ENCODE measurements at places on chromosomes 5 and 9.

- DNase-seq, result no peak
Measured at GRCh38 chr5:124653666-124654065, 92.8 kb downstream of the ZNF608 start.

GRCh38 chr9:93601666-93602065, 25.3 kb downstream of the PHF2 start:
- DNase-seq, result no peak

DNA sequence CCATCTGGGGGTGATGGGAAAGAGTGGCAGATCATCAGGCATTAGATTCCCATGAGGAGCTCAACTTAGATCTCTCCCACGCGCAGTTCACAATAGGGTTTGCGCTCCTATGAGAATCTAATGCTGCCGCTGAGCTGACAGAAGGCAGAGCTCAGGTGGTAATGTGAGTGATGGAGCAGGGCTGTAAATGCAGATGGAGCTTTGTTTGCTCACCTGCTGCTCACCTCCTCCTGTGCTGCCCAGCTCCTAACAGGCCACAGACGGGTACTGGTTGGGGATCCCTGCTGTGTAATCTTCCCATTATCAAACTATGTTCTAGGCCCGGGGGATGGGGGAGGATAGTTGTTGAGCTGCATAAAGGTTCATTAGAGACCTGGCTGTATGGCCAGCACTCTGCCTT, 58.4 kb downstream of the UGCG start:
- DNase-seq, result no peak

GRCh38 chr5:1763548-1763911, 36.1 kb downstream of the MRPL36 start:
- no peak for DNase-seq

DNA sequence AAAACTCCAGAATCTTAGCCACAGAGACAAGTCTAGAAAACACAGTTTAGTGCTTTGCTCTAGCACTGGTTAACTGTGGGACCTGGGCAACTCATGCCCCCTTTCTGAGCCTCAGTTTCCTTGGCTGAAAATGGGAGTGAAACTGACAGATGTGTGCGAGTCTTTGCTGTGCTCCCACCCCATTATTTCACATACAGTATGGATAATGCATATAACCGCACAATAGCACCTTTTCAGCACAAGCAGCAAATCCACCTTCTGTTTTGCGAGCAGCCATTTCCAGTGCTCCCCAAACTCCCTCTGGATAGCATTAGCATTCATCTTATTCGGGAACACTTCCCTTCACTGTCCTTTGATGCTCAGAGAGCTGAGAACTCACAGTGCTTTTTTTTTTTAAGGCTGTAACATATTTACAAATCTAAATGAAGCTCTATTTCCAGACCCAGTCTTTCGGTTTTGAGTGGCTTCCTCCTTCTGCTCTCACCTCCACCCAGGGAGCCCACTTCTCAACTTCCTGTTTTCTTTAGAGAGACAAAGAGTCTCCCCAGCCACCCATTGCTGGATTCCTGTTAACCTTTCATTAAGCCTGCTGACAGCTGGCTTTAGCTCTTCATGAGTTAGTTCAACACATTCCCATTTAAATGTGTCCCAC, 49.2 kb downstream of the TIMD4 start:
- no peak for DNase-seq

DNA sequence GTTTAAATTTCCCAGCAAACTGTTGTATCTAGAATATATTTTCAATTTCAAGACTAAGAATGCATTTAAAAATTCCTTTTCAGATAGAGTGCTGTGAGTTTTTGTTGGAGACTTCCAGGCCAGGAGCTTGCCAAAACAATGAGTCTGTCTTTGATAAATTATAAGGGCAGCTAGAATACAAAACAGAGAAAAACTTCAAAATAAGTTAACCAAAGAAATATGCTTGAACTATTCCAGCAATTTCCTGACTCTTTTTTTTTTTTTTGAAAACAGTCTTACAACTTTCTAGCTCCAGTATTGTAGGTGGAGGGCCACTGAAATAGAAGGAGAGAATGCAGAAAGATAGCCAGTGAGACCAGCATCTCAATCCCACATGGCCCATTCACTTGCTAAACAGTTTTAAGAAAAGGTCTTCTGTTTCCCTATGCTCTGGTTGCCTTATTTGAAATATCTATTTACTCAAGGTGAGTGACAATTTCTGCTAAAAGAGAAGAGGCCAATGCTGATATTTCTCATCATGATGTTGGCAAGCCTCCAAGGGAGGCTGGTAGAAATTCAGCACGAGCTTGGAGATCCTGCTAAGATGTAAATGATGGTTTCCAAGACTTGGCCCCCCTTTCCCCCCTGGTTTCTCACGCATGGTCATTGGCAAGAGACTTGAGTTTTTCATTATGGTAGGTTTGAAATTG, 103.2 kb downstream of the USP20 start:
- DNase-seq, result no peak

DNA sequence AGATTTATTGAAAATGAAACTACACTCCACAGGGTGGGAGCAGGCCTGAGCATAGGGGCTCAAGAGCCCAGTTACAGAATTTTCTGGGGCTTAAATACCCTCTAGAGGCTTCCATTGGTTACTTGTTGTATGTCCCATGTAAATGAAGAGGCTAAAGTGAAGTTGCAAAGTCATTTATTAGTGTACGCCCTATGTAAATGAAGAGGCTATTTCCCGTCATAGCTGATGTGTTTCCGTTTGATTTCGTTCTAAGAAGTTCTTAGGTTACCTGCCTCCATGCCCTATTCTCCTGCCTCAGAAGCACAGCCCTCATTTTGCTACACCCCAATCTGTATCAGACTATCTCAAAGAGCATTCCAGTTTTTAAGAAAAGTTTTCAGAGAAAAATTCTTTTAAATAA, 107.0 kb upstream of the SLC12A2 start:
- DNase-seq, result no peak

- DNase-seq, result no peak
Measured at GRCh38 chr5:68460147-68460798, 244.7 kb downstream of the PIK3R1 start.

DNA sequence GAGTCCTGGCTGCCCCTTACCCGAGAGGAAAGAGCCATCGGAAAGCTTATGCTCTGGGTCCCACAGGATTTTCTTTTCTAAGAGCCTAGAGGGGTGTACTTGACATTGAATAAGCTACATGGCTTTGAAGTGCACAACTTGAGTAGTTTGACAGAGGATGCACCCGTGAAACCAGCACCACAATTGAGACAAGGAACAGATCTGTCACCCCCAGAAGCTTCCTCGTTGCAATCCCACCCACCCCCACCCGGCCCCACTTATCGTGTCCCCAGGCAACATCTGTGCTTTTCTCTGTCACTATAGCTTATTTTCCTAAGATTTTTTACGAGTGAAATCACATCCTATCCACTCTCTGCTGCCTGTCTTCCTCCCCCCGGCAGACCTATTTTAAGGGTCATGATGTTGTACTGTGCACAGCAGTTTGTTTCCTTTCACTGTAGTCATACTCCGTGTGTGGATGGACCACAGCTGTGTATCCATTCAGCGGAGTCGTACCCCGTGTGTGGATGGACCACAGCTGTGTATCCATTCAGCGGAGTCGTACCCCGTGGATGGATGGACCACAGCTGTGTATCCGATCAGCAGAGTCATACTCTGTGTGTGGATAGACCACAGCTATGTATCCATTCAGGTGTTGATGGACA, 8.8 kb upstream of the FCN2 start:
- no peak for DNase-seq

- DNase-seq, result no peak
Measured at GRCh38 chr9:6887051-6887450, 129.3 kb downstream of the KDM4C start.

GRCh38 chr9:122225312-122226141, 3.2 kb downstream of the LHX6 start:
- DNase-seq, result no peak

GRCh38 chr9:91407580-91408318, 15.9 kb downstream of the NFIL3 start:
- no peak for DNase-seq

- DNase-seq, result no peak
Measured at GRCh38 chr9:108776920-108777639, 78.7 kb downstream of the ACTL7B start.

GRCh38 chr9:93295456-93296076, 111.6 kb downstream of the WNK2 start:
- no peak for DNase-seq

GRCh38 chr5:57816108-57816507, 333.5 kb upstream of the ACTBL2 start:
- no peak for DNase-seq

DNA sequence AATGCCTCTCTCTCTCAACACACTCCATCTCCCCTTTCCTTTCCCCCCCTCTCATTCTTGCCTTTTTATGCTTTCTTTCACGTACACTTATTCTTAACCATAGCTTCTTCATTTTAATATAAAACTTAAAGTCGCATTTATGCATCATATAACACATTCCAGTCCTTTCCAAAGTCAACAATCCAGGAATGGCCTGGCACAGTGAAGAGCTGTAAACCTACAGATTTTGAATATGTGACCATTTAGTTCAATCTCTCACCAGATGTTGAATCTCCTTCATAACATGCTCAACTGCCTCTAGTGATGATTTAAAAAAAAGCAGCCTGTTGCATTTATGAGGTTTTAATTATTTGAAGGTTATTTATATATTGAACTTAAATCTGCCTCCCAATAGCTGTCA, 186.2 kb upstream of the GRAMD2B start:
- DNase-seq, result no peak

GRCh38 chr9:109118808-109119438, 824 bp downstream of the TMEM245 start:
- DNase-seq, result no peak

GRCh38 chr9:21679432-21679831, 123.0 kb upstream of the MTAP start:
- no peak for DNase-seq

- DNase-seq, result no peak
Measured at GRCh38 chr5:88693071-88693932, 189.7 kb downstream of the MEF2C start.

DNA sequence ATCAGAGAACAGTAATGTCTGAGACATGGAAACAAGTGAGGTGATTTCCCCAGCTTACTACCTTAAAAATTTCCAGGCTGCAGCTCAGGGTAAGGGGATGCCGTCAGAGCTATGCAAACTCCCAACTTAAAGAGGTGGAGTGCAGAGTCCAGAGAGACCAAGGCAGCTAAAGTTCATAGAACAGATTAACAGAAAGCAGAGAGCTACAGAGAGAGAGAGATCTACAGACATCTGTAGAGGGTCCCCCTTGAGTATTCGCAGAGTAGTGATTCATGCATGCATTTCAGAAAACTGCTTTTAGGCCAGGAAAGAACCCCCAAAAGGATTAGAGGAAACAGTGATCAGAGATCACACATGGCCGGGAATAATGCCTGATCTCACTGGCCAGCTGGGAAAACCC, 306.2 kb upstream of the PUM3 start:
- DNase-seq, result no peak

DNA sequence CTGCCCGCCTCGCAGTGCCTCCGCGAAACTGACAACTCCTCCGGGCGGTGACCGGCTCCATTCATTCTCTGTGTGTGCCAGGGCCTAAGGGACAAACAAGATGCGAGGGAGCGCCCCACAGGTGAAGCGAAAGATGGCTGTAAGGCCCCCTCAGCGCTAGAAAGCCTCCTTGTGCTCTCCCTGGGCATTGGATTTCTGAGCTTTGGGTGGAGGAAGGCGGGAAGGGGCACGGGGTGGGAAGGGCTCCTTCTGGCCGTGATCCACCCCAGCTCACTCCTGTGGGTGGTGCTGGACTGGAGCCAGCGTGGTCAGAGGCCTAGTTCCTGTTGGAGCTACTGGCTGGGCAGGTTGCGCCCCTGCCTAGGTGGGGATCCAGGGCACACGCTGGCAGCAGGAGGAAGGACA, 943 bp downstream of the GALNT12 start:
- DNase-seq, result no peak

DNA sequence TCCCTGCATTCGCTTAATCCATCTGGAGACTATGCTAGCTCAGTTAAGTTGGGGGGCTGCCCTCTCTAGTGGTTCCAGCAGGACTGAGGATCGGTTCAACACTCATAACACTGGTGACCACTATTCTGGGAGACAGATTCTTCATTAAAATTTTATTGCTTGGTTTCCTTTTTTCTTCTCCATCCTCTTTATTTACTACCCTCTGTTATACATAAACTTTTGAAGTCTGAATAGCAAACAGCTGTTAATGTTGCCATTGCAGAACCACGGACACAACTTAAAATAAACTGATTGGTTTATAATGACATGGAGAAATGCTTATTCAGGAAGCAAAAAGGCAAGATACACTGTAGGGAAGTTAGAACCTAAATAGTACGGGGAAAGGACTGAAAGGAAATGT, 22.1 kb downstream of the IQGAP2 start:
- no peak for DNase-seq

GRCh38 chr9:29439961-29440360, 1866.7 kb upstream of the C9orf72 start:
- no peak for DNase-seq
